NCI-H1105 treated with DMSO at 0.1 percent for 48 hours (cell line): ENCODE measurements at places on chromosomes 3 and 15.

DNA sequence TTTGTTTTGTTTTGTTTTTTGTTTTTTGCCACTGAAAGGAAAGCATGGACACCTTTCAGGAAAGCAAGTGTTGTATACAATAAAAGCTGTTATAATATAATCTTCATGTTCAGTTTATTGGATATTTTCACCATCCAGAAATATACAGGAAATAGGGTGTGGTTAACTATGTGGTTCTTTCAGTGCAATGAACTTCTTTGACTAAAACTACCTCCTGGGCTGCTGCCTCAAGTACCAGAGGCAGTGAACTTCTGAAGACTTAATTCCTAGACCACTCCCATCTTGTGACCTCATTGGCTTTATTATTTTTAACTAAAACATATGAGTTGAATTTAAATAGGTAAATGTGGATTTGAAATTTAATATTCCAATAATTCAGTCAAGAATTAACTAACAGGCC is 27.1 kb upstream of the TBL1XR1 start:
- DNase-seq: no peak

DNA sequence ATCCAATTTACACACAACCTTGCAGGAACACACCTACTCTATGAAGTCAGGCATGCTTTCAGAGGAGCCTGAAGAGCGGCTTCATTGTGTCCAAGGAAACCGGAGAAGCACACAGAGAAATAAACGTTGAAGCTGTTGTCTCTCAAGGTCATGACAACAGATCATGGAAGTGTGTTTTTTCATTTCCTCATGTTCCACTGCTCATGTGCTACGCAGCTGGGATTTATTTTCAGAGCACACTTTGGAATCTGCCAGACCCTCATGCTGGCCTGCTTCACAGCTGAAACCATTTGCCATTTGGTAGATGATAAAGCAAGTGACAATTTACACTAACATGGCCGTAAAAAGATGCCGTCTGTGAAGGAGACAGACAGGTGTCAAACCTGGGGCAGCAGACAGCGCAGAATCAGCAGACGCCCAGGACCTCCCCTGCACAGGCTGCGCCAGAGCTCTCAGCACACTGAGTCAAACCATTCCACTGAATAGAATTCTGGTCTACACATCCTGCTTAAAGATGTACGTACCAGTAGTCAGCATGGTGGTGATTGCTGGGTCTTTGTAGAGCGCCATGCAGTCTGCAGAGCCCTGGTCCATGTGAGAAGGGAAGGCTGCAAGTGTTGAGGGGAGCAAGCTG is 99.3 kb downstream of the ARNT2 start:
- no peak for DNase-seq

DNA sequence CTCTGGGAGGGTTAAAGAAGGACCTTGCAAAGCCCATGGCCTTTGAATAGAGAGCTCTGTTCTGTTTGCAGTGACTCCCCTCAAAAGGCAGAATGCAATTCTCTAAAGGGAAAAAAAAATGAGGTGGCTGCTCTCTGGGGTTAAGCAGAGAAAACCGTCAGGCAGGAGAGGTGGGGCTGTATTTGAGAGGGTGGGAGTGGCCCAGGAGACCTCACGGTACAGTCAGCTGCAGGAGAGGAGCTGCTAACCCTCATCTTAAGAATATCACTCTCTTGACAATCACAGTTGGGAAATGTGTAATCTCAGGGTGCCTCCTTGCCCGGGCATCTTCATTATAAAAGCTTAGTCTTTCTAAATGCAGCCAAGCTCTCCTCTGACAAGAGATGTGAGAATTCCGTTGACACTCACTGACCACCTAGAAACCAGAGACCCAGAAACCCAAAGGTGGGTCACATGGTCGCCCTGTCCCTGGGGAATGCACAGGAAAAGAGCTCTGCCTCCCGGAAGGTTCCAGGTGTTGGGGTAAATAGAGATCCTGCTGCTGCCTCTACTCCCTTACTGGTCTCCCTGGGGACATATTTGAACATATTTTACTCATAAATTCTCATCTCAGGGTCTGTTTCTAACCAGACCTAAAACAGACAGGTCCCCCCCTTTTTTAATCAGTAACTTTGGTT is 159.1 kb upstream of the CTDSPL start:
- DNase-seq: no peak

DNA sequence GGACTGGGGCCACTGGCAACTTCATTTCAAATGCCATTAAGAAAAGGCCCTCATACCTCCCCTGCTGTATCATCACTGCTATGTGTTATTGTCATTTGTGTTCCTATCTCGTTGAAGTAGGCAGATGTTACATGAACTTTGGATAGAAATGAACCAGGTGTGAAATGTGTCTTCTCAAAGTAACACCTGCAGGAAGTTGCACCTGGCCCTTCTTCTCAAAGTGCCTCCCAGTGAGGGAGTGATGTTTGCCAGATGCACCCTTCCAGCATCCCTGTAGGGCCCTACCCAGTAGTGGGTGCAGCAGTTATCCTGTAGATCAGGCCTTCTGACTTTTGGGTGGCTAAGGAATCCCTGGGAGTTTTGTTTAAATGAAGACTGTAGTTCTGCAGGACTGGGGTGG is 197.7 kb upstream of the CTNNB1 start:
- no peak for DNase-seq

DNA sequence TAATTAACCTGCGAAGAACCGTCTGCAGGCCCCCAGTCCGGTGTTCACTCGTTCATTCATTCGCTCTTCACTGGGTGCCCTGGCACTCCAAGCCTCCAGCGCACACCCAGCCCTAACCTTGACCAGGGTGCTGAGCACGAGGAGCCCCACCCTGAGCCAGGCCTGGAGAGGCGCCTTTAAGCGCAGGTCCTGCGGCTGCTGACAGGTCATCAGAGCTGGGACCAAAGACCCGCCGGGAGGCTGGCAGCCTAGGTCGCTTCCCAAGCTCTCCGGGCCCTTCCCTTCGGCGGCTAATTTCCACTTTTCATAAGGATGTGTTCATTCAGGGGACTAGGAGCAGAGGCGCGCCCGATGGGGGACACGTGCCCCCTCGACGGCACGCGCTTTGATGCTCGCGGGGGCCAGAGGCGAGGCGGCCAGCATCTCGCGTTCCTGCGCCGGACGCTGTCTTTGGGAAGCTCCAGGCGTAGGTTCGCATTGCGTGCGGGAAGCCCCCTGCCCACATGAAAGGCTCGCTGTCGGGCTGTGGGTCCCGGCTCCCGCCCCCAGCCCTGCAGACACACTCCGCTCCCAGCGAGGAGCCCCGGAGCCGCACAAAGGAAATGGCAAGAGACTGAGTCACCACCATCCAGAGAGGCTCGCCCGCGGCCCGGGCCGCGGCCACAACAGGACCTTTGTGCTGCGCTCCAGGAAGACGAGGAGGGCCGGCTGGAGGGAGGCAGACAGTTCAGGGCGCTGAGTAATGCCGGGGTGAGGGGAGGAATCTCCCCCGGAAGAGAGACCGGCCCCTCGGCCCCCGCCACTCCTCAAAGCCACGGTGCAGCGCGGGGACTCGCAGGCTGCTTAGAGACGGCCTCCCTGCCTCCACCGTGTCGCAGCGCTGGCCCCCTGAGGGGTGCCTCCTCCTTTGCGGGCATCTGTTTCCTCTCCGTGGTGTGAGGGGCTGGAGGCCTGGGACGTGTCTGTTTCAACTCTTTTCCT is 266.4 kb upstream of the HES1 start:
- no peak for DNase-seq

DNA sequence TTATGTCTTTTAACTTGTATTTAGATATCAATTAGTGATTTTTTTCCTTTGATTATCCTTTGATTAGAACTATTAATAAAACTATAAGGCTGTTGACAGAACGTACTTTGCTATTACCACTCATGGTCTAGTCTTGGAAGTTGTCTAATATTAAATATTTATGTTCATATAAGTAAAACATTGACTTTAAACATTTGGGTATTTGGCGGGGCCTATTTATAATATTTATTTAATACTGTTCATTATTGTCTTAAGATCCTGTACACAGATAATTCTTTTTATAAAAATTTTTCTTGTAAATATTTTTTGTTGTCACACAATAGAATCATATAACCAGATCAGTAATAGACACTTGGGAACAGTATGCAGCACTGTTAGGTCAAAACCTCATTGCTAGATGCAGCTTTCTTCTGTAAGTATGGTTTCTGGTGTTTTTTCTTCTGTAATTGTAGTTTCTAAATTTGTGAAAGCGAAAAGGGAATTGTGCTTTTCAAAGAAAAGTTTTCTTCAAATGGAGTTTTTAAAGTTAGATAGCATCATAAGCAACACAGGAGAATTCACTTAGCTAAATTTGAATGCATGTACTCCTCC is 93.4 kb downstream of the FNDC3B start:
- DNase-seq: no peak

GRCh38 chr15:74768099-74768770 is 13.6 kb upstream of the CSK start:
- DNase-seq: peak; percentile 11

DNA sequence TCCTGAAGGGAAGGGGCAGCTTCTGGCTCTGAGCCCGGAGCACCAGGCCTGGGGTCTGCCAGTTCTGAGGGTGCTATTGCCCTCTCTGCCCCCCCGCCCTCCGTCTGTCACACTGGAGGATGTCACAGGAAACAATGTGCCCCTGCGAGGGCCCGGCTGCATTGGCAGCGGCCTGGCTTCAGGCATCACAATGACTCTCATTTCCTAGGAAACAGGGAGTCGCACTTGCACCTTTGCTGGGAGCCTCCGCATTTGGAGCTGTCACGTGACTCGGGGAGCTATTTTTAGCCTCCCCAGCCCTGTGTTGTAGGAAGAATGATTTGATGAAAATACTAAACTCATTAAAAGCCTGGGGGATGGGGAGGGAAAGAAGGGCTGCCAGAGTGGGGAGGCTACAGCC is 518.9 kb downstream of the SHQ1 start:
- peak; percentile 73 for DNase-seq

- peak; percentile 4 for DNase-seq
These were observed 915.2 kb downstream of the NSUN3 start for GRCh38 chr3:94978084-94978483.

DNA sequence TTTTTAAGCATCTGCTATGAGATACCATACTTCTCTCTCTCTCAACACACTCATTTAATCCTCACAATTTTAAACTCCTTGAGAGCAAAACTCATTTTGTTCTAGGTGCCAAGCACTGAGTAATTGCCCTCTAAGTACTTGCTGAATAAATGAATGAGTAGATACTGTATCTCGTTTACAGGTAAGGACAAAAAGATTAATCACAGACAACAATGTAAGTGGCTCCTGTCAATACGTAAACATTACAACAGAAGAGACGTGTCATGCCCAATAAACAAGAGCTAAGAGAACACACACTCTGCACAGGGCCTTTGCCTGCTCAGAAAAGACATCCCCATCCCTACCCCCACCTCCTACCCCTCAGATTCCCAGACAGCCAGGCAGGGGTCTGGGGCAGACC is 59.8 kb downstream of the CHSY1 start:
- peak; percentile 14 for DNase-seq
